Fibroblast of skin of scalp (primary cell): ENCODE measurements at places on chromosomes 7 and 10.

DNA sequence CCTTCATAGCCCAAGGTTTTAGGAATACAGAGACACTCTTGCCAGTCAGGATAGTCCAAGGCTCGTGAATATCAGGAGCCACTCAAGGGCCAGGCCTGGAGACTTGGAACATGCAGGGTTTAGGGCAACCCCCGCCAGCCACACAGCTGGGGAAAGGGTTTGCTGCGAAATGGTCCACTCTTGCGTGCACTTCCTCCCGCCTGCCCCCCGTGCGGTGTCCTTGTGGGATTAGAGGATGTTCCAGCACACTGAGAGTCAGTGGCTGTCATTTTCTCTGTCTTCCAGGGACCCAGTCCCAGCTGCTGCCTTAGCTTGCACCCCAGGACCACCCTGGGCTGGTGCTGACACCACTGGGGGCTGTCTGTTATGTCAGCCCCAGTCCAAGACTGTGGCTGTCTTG, 38.5 kb downstream of the POR start:
- DNase-seq, result no peak

DNA sequence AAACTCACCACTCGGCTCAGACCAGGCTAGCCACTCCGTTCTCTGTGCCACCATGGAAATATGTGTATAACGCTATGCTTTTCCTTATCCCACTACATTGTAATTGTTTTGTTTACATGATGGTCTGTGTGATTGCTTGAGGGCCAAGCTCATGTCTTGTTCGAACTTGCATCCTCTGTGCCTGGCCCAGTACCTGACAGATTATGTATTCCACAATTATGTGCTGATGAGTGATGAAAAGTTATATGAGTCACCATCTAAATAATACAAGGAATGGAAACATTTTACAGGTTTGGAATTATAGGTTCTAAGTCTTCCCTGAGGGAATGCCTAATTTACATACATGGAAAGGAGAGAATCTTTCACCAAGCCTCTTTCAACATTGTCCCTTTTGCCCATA, 137.4 kb downstream of the C7orf25 start:
- no peak for DNase-seq

DNA sequence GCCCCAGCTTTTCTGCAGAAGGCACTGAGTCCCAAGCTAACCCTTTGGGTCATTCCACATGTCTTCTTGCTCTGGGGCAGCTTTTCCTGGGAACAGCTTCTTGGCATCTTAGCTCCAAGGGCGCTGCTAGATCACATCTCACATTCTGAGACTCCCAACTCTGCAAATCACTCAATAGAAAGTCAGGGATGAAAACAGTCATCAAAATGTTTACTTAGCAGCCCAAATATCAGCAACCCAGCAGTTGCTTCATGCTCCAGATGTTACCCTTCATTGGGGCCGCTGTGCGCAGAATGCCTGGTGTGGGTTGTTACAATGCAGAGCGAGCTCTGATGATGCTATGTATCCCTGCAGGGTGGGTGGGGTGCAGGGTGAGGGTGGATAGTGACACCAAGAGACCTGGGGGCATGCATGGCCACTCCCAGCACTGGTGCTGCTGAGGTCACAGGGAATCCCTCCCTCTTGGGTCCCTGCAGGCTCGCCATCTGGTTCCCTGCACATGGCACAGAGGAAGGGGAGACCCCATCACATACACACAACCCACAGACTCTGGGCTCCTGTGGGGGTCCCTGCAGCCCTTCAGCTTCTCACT, 19.0 kb downstream of the WDFY4 start:
- no peak for DNase-seq

- no peak for DNase-seq
Measured at GRCh38 chr10:16381083-16381482, 55.7 kb upstream of the PTER start.

GRCh38 chr7:43439631-43440401, 143.1 kb upstream of the STK17A start:
- peak; percentile 56 for DNase-seq

DNA sequence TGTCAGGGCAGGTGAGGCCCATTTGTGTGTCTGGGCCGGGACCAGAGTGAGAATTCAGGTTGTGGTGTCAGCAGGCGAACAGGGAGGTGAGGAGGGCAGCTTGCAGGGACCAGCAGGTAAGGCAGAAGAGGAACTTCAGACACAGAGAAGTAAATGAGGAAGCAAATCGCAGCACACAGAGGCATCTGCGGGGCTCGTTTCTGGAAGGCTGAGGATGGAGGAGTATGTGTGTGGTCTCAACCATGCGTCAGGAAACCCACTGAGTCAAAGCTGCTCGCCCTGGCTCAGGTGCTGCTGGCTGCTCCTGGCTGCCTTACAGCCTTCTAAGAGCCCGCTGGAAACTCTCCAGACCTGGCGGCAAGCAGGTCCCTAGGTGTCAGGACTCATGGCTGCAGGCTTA, 26.9 kb upstream of the PITRM1 start:
- no peak for DNase-seq

GRCh38 chr10:48543182-48543844, 61.6 kb downstream of the ARHGAP22 start:
- DNase-seq, result no peak

DNA sequence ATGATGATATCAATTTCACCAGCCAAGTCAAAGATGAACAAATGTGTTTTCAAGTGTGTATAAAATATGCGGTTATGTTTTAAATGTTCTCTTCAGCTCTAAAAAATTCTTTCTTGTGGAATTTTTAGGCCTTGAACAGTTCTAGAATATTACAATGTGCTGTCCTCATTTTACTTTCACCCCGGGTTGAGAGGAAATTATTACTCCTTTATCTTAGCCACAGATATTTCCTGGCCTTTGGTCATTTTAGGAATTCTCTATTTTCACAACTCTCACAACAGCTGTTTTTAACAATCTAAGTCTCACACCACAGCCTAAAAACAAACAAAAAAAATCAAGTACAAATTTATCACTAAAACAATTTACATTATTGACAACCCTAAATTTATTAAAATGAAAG, 112.2 kb upstream of the HGF start:
- peak; percentile 30 for DNase-seq

GRCh38 chr10:113911839-113912238, 57.4 kb downstream of the NHLRC2 start:
- DNase-seq, result no peak

DNA sequence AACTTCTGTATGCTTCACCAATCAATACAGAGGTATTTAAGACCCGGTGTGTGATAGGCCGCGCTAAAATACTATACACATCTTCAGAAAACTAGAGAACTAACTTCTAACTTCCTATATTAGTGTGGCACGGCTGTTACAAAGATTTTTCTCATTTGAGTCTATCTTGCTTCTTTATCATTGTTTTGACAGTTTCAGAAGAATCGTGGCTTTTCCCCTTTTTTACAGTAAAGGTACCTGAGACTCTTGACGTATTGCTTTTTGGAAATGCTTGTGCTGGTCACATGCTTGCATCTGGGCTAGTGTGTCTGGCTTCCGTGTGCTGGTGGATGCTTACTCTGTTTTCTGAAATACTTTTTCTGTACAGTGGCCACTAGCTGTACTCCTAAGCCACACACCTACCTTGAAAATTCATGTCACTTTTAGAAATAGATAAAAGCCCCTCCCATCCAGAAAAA, 12.7 kb downstream of the IKZF1 start:
- no peak for DNase-seq

DNA sequence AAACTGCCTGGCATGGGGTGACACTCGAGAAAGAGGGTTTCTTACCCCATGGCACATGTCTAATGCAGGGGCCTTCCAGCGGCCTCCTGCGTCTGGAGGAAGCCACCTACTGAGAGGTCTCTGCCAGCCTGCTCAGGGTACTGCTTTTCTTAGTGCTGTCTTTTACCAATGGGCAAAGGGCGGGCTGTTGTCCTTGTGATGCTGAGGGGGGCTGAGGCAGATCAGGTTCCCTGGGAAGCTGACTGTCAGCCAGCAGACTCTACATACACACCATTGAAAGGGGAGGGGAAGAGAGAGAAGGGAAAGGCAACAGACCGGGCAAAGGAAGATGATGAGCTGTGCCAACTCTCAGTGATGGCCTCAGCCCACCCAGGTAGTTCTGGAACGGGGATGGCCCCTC, 48.7 kb downstream of the COL13A1 start:
- DNase-seq, result no peak

- DNase-seq, result no peak
Measured at GRCh38 chr7:94288096-94288495, 106.6 kb upstream of the COL1A2 start.

GRCh38 chr10:92567952-92568600, 5.8 kb downstream of the IDE start:
- peak; percentile 30 for DNase-seq

- DNase-seq, result no peak
Measured at GRCh38 chr10:19833170-19833824, 17.1 kb downstream of the PLXDC2 start.

DNA sequence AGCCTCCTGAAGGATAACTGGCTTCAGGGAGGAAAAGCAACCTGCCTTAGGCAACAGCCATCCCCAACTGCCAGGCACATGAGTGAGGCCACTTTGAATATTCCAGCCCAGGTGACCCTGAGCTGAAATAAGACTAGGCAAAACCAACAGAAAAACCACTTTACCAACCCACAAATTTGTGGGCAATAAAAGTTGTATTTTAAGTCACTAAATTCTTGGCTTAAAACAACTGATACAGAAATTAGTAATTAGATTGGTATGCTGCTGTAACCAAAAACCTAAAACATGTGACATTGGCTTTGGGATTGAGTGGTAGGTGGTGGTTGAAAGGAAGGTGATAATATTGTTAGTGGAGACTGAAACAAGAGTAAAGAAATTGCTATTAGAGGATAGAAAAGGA, 39.9 kb downstream of the ABCB4 start:
- peak; percentile 13 for DNase-seq

DNA sequence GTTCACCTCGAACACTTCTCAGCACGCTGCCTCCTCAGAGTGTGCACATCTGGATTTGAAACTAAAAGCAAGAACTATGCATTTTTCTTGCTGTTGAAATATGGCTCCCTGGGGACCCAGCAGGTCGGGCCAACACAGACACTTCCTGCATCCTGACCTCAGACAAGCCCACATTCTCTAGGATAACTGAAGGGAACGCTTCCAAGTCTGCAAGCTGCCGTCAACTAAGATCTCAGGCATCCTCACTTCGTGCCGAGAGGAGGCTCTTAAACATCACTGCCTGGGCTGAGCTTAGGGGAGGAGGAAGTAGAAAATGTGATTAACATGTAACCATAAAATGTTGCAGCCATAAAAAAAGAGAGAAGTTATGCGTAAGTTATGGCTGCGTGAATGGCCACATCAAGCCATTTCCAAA, 65.5 kb downstream of the PYROXD2 start:
- peak; percentile 100 for DNase-seq

GRCh38 chr7:157528785-157529341, 192.1 kb downstream of the DNAJB6 start:
- DNase-seq, result no peak

GRCh38 chr7:3272691-3273141, 28.3 kb upstream of the SDK1 start:
- DNase-seq, result peak; percentile 57

GRCh38 chr10:82574081-82574480, 699.1 kb downstream of the NRG3 start:
- DNase-seq, result no peak

GRCh38 chr10:124357561-124357885, 61.2 kb downstream of the OAT start:
- DNase-seq, result no peak

DNA sequence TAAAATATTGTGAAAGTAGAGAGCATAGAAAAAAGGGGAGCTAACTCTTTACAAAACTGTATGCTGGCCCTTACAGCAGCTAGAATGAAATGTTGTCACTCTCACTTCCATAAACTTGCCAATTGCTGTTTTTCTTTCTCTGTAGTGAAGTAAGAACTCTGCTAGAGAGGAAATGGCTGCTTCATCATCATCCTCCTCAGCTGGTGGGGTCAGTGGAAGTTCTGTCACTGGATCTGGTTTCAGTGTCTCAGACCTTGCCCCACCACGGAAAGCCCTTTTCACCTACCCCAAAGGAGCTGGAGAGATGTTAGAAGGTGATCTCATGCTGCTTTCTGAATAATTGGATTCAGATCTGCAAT, 7.6 kb upstream of the ASCC1 start:
- no peak for DNase-seq
